ENCODE measurements at places on chromosomes 13 and 19.

DNA sequence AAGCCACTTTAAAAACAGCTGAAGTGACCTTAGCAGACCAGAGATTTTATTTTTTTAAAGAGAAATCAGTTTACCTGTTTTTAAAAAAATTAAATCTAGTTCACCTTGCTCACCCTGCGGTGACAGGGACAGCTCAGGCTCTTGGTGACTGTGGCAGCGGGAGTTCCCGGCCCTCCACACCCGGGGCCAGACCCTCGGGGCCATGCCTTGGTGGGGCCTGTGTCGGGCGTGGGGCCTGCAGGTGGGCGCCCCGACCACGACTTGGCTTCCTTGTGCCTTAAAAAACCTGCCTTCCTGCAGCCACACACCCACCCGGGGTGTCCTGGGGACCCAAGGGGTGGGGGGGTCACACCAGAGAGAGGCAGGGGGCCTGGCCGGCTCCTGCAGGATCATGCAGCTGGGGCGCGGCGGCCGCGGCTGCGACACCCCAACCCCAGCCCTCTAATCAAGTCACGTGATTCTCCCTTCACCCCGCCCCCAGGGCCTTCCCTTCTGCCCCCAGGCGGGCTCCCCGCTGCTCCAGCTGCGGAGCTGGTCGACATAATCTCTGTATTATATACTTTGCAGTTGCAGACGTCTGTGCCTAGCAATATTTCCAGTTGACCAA, 10.8 kb downstream of the PLPPR3 start:
- no peak for DNase-seq

DNA sequence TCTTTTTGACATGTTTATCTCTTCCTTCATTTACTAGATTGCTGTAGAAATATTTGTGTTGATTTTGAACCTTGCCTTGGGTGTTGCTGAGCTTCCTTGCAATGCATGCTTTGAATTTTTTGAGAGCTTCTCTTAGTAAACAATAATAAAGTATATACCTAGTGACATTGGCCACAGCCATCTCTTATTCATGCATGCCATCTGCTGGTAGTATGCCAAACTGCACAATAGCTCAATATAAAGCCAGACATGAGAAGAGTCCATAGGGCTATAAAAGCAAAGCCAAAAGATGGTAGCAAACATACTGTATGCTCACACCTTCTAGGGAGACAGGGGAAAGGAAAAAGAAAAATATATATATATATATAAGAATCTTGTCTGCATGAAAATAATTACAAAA, 18.9 kb upstream of the ZSCAN5A start:
- peak; percentile 9 for DNase-seq

DNA sequence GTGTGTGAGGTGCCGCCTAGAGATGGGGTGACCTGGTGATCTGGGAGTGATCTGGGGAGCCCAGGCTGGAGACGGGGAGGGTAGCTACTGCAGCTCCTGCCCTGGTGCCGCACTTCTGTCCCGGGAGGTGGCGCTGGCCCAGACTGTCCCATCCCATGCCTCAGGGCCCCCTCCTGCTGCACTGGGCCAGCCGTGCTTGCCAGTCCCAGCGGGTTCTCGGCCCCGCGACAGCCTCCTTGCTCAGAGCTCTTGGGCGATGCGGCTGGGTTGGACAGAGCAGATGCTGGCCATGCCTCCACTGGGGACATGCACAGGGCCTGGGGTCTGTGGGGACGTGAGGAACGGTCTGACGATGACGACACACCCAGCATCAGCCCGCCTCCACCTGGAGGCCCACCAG, 2.5 kb downstream of the RAX2 start:
- no peak for DNase-seq

DNA sequence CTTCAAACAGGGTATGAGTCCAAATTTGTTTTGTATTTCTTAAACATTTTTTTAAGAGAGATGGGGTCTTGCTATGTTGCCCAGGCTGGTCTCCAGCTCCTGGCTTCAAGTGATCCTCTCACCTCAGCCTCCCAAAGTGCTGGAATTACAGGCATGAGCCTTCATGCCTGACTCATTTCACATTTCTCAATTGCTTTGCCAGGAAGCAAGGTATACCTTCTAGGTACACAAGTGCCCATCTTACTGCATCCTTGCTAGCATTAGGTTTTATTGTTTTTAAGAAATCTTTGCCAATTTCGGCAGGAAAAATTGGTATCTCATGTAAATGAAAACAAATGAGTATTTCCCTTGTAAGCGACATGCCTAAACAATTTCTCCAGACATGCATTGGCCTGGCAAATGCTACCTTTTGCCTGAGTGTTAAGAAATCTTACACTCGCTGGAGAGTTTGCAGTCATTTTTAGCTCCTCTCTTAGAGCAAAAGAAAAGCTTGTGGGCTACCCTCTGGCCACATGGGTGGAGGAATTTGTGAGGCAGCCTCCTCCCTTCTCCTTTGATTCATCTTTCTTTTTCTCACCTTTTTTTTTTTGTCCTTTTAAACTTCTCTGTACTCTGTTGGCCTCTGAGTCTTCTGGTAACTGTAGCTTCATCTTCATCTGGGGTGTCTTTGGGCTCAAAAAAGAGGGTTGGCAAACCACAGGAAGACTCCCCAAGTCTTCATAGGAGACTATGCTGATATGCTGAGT, 33.0 kb downstream of the ACTL9 start:
- no peak for DNase-seq

- peak; percentile 76 for DNase-seq
These were observed 21.4 kb downstream of the MAP4K1 start for GRCh38 chr19:38596057-38596981.
